ENCODE measurements at places on chromosomes 3 and 15.

DNA sequence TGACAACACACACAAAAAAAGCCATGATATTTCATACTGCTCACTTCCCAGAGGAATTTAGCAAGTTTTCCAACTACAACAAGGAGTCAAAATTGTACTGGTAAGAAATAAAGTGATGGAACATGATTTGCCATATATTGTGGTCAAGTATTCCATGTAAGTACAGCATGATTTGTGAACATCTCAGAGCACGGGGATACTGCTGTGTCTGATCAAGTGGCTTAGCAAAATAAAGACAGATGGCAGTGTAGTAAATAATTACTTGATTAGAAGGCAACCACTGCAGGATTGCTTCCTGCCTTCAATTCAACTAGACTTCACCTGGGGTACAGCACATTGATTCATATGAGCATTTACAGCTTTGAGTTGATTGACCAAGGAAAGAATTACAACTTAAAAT is 51.6 kb upstream of the DUT start:
- no peak for DNase-seq
- H3K4me1 ChIP-seq: no peaks in the 10 kb centered on the region
- no peaks in the 10 kb centered on the region for H3K36me3 ChIP-seq
- no peak overlapping the region for H3K4me3 ChIP-seq
- H3K27me3 ChIP-seq: no peaks in the 10 kb centered on the region

GRCh38 chr3:76490064-76490463 is 549.8 kb upstream of the ROBO2 start:
- H3K36me3 ChIP-seq: no peaks in the 10 kb centered on the region
- H3K27me3 ChIP-seq: no peaks in the 10 kb centered on the region
- H3K27ac ChIP-seq: no peak overlapping the region

DNA sequence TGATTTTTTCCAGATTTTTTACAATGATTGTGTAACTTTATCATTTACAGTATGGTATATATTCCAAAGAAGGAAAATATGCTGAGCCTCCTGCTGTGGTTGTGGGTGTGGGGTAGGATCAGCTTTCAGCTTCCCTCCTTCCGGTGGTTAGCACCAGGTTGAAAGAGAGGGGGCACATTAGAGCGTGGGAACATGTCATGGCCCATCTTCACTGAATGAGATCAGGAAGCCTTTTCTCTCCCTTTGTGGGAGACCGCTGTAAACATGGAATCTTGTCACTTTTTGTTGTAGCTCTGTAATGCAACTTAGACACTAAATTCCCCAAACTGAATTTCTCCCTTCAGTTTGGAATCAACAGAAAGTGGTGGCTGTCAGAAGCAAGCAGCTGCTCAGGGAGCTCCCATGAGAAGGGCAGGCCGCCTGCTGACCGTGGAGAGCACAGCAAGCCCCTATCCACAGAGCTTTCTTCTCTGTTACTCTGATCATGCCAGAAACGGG is 86.7 kb upstream of the LIMD1 start:
- no peak overlapping the region for H3K4me3 ChIP-seq
- no peaks in the 10 kb centered on the region for H3K4me1 ChIP-seq
- H3K27me3 ChIP-seq: no peaks in the 10 kb centered on the region
- DNase-seq: no peak
- no peaks in the 10 kb centered on the region for H3K36me3 ChIP-seq
- H3K27ac ChIP-seq: no peak overlapping the region

DNA sequence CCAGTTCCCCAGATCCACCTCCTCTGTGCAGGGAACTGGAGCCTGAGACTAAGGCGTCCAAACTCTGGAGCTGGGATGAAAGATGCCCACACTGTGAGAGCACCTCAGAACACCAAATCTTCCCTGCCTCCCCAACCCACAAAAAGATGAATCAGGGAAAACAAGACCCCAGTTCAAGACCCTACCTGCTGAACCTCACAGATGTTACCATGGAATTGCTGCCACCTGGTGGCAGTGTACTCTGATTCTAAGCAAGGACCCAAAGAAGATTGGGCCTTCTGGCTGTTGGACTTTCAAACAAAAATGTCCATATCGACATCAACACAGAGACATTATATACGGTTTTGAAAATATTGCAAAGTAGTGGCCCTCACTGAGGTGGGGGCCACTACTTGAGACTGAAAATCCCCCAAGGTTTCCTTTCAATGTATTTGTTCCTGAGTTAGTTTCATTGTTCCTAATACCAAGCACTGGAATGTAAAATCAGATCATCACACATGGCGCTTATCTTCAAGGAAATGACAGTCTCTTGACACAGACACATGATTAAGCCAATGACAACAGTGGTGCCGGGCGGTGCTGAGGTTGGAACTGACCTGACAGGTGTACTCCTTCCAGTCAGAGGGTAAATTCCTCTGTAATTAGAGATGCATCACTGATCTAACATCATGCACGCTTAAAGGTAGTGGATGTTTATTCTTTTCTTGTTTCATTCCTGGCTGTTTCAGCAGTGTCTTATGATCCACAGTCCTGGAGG is 67.6 kb downstream of the SLC6A11 start:
- H3K4me3 ChIP-seq: no peak overlapping the region
- DNase-seq: no peak
- H3K27me3 ChIP-seq: no peaks in the 10 kb centered on the region
- H3K27ac ChIP-seq: no peak overlapping the region

All from right atrium auricular region (tissue), 2 donors.